Right kidney (tissue), 9 donors: ENCODE measurements at places on chromosomes 7 and 10.

- no peak for DNase-seq
Observed at GRCh38 chr10:11017000-11017569, 587 bp upstream of the CELF2 start.

GRCh38 chr10:110413049-110413783 lies 84.5 kb upstream of the DUSP5 start:
- DNase-seq = no peak

DNA sequence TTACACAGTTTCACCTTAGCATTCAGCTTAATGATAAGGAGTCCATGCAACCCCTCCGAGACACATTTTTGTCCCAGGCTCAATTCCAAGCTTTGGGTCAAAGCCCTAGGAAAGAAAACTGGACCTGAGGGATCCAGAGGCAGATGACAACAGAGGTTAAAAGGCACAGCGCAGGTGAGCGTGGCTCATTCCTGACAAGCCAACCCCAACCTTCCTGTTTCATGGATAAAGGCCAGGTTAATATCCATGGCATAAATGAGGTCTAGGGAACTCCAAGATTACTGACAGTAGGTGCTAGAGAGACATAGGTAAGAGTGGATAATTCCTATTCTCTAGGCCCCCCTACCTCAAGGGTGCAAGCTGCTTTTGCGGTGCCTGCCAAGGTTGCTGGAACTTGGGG lies 86.7 kb upstream of the GPR22 start:
- DNase-seq = no peak

GRCh38 chr10:80619036-80619435 lies 81.3 kb downstream of the SH2D4B start:
- DNase-seq = no peak

DNA sequence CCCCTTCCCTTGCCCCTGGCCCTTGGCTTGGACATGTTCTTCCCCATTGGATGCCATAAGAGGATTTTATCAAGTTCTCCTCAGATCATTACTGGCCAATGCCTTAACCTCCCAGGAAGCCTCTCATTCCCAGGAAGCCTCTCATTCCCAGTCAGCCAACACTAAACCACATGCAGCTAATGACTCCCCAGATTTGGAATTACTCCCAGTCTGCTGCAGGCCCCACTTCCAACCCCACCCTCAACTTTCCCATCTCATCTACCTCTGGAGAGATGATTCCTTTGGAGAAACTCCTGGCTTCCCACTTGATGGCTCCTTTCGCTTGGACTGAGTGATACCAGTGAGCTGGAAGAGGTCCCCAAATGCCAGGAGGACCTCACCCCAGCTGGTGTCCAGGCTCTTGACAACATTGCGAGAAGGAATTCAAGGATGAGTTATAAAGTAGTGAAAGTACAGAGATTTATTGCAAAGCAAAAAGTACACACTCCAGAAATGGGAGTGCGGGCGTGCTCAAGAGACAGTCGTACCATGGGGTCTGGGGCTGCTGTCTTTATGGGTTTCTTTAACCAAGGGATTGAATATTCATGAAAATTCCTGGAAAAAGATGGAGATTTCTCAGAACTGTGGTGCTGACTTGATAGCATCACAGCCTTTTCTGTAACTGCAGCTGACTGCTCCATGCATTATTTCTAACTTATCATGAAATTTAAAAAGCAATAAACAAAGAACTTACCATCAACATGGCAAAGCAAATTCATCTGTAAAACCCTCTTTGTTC lies 117.2 kb upstream of the ADCY1 start:
- no peak for DNase-seq
